ENCODE measurements at places on chromosomes 11 and 22.

GRCh38 chr22:21818487-21819182, 48.8 kb downstream of the MAPK1 start:
- DNase-seq, result no peak

- no peak for DNase-seq
Observed at GRCh38 chr22:44179989-44180705, 578 bp upstream of the PARVG start.

- DNase-seq, result no peak
Observed at GRCh38 chr11:2789331-2789730, 89.5 kb upstream of the KCNQ1OT1 start.

DNA sequence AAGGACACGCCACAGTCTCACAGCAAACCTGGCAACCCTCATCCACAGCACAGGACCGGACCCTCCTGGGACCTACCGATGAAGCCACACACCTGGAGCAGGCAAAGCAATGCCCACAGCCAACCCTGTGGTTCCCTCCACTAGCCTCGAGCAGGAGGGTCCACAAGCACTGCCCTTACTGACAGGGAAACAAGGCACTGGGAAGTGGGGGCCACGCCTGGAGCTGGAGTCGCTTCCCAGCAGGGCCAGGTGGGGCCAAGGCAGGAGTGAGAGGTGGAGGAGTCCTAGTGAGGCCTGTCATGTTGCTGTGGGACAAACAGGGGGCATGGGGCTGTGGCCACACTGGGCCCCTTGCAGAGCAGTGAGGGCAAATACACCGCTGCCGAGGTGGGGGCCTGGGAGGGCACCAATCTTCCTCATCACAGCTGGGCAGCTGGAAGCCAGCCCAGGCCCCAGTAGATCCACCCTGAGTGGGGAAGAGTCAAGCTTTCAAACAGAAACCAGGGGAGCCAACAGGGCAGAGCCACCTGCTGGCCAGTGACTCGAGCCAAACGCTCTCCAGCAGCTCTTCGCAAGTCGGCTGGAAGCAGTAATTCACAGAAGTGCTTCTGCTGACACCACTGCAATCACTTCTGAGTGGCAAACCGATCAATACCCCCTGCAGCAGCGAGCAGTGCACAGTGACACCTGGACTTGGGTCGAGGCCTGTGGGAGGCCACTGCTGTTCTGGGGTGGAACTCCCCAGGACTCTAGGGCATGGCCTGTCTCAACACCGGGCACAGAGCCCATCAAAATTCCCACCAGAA, 13.7 kb downstream of the SULT4A1 start:
- DNase-seq, result no peak

- DNase-seq, result no peak
Observed at GRCh38 chr11:88414385-88414861, 76.9 kb upstream of the CTSC start.

DNA sequence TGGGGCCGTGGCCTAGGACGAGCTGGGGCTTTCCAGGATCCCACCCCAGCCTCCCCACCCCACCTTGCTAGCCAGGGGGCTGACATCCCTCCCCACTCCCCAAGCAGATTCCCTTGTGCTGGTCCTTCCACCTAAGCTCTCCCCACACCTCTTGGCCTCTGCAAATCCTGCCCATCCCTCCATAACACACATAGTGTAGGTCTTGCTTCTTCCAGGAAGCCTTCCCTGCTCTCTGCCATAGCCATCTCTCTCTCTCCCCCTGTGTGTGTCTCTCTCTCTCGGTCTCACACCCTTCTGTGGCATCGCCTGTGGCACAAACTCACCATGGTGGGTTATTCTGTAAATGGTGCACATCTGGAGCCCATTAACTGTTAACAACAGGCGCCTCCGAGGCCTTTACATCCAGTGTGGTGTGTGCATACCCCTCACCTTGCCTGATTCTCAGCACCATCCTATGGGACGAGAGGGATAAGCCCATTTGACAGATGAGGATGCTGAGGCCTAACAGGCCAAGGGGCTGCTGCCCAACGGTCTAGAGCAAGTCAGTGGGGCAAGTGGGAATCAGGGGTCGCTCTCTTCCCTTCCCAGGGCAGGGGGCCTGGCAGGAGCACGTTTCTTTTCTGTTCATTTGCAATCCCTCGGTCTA, 22.2 kb upstream of the PICK1 start:
- DNase-seq, result no peak

DNA sequence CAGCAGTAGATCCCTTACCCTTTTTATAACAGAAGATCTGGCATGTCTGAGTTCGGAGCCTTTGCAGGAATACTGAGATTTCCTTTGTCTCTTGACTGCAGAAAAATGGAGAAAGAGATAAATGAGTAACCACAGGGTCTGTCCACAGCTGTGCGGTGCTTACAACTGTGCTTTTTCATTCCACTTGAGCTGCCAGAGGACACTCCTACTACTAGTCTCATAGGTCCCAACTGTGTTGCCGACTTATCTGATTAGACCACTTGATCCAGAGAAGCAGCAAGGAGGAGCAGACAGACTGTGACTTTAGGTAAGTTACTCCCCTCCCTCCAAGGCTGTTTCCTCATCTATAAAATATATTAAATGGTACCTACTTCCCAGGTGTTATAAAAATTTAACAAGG, 17.5 kb downstream of the FAM227A start:
- DNase-seq, result no peak
